ENCODE measurements at places on chromosomes 5 and 9. TPM values are rescaled to one million over a fixed set of nuclear protein-coding genes. Genes with fewer than 3 reads are reported as not detected.

DNA sequence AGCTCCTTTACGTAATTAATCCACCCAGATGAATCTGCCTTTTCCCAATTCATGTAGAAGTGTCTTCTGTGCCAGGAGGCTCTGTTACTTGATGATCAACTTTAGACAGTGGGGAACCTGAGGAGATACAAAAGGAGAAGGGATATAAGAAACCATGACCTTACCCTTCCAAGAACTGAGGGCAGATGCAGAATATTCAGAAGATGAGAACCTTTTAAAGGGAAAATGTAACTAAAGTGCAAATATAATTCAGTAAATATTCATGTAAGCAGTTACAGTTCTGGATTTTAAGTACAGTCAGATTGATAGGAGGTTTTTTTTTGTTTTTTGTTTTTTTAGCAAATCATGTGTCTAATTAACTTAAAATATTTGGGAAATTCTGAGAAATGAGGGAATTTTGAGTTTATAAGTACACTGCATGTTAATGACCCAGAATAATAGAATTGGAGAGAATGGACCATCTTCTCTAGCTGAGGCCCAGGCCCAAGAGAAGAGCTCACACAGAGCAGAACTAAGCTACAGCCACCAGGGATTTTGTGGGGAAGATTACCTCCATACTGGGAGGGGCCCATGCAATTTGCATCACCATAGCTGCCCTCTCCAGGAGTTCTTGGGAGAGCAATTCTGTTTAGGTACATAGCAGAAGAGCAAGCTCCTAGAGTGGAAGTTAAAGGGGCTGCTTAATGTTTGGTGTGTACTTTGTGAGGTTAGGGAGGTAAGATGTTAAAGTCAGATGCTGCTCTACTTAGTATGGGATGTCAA lies 61.5 kb downstream of the SV2C start:
- DNase-seq = no peak

Gene TLX3
- total RNA-seq = not detected

- DNase-seq = no peak
Measured at GRCh38 chr5:41858890-41859289, 11.3 kb downstream of the OXCT1 start.

- no peak for DNase-seq
Measured at GRCh38 chr5:180053061-180053602, 18.4 kb downstream of the RNF130 start.

Gene HCN1
- total RNA-seq = 0.09 TPM

GRCh38 chr9:38417003-38417945 lies 7.0 kb downstream of the IGFBPL1 start:
- no peak for DNase-seq

DNA sequence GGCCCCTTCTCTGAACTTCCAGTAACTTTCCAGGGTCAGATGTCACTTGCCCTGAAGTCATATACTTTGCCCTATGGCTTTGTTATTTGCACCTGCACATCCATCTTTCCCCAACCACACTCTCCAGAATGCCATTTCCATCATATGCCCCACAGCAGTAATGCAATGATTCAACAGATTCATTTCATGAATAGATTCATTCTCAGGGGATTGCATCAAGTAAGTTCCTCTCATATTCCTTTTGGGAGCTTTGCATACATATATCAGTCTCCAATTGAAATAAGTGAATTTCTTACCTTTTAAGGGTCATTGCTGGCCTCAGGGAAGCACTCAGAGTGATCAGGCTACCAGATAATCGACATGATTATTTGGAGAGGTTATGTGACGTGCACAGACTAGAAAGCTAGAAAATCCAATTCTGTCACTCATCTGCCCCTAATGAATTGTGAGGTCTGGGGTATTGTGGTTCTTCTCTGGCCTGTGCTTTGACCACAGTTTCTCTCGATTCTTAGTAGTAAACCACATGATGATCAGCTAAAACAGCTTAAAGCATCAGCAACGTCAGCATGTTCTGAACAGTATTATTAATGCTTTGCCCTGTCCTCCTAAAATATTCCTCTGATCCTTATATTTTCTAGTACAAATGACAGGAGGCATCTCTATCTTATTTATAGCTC lies 179.9 kb downstream of the ATPSCKMT start:
- DNase-seq = no peak

Gene LCN12
- total RNA-seq = 12.4 TPM

Gene ZNF618
- total RNA-seq = 2.9 TPM

DNA sequence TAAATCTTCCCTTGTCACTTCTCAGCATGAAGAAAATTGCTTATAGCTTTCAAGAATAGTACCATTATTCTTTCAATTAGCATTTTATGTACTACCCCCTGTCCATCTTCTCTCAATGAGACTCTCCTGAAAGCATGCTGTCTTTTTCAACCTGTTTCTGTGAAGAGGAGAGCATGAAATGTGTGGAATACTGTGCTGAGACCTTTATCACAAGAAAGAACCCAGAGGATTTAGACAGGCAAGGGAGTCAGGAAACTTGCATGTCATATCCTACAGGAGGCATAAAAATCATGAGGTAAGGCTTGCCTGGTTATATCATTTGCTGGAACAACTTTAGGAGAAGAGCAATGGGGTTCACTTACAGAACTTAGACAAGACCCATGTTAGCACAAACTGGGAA lies 56.7 kb upstream of the LPAR1 start:
- DNase-seq = no peak

DNA sequence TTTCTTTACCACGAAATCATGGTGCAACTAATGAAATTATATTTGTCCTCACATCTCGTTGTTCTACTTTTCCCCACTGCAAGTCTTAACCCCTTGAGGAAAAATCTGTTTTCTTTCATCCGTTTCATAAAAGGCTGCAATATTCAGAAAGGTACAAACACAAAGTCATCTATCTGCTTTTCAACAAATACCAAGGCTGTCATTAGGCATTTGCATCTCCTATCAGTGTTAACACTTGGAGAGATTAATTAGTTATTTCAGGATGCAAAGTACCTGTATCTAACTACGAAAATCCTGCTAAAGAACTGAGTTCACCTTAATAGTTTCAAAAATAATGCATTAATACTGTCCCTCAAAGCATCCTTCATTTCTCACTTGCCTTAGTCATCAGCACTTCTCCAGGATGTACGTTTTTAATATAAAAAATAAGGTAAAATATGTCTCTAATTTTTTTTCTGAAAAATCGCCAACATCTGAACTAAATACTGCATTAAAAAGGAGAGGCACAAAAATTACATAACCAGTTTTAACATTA lies 1.8 kb downstream of the ARRDC3 start:
- no peak for DNase-seq

DNA sequence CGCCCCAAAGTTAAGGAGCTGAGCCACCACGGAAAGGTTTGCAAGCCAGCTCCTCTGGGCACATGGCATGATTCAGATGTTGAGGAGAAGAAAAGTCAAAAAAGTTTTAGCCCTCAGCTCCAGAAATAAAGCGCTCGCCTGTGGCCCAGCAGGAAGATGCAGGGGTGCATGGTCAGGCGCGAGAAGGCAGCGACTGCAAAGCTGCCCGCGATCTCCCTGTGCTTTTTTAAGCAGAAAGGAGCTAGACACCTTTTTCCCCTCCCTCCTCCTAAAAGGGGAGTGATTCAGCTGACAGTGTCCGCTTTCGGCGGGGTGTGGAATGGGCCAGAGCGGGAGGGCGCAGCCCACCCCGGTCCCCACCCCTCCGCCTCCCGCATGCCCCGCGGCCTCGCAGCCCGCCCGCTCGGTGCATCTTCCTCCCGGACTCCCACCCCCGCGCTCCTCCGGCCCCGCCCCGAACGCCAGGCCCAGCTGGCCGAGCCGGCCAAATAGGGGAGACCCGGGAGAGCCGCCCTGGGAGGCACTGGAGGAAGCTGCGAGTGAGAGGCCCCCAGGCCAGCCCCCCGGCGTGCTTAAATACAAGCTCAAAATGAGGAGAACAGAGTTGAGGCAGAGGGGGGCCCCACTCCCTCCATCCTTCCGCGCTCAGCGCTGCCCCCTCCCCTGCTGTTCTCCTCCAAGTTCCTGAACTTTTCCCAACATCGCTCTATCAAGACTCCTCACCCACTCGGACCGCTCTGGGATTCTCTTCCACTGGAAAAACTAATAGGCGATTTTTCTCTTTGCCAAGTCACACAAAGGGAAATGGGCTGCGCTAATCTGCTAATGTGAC lies at the start of gene ADAMTS12:
TSS of gene ADAMTS12 (minus strand) at position 203 of the 832 bp plus-strand sequence. CDS start at position 69, 134 bp downstream.
- DNase-seq = peak; percentile 49

- no peak for DNase-seq
Measured at GRCh38 chr9:75185585-75186170, 97.4 kb downstream of the OSTF1 start.

DNA sequence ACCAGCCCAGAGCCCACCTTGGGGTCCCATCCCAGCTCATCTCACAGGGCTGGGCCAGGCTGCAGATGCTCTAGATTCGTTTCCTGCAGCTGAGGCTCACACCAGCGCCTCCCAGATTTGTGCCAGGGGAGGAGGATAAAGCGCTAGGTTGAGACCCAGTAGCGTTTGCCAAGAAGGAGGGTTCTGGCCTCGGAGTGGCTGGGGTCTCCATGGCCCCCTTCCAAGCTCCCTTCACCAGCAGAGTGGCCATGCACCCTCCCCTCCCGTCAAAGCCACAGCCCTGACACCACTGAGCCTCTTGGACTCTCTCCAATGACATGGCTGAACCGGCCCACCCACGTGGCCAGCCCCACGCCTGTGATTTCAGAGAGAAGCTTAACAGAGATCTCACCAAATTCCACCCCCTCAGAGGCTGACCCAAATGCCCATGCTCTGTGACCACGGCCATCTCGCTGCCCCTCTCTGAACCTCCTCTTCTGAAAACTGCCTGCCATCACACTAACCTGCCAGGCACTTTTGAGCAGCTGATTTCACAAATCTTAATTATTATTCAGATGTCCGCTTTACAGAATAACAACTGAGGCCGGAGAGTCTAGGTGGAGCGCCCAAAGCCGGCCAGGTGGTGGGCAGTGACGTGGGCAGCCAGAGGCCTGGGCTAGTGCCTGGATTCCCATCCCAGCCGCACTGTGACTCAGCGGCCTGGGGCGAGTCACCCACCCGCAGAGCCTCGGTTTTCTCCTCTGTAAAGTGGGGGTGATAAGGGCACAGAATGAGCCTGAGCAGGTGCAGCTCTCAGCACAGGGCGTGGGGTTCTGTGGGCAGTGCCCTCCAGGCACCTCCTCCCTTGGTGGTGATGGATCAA lies 155.7 kb downstream of the C9orf50 start:
- no peak for DNase-seq

Data from right lobe of liver (tissue), 6 donors.